Neuronal stem cell (in vitro differentiated cells): ENCODE measurements at places on chromosomes 4 and X.

GRCh38 chrX:13752141-13752540, 17.6 kb downstream of the OFD1 start:
- peaks cover 6% of the 10 kb centered on the region for H3K36me3 ChIP-seq
- no peak overlapping the region for H3K4me3 ChIP-seq
- no peaks in the 10 kb centered on the region for H3K4me1 ChIP-seq

DNA sequence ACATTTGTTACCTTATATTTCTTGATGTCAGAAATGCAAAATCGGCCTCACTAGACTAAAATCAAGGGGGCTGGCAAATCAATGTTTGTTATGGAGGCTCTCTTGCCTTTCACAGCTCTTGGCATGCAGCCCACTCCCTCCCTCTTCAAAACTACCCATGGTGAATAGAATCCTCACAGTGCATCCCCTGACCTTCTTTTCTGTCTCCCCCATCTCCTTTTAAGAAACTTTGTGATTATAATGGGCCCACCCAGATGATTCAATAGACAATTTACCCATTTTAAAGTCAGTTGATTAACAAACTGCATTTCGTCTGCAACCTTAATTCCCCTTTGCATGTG, 184.0 kb downstream of the PCDH7 start:
- DNase-seq = no peak
- no peaks in the 10 kb centered on the region for H3K4me1 ChIP-seq
- H3K36me3 ChIP-seq = no peaks in the 10 kb centered on the region
- no peak overlapping the region for H3K4me3 ChIP-seq
- no peak overlapping the region for H3K27ac ChIP-seq
- no peaks in the 10 kb centered on the region for H3K27me3 ChIP-seq

GRCh38 chrX:75151827-75152592, 4.1 kb downstream of the ABCB7 start:
- H3K27me3 ChIP-seq = no peaks in the 10 kb centered on the region
- H3K27ac ChIP-seq = no peak overlapping the region
- no peak overlapping the region for H3K4me3 ChIP-seq
- H3K4me1 ChIP-seq = no peaks in the 10 kb centered on the region

- no peaks in the 10 kb centered on the region for H3K27me3 ChIP-seq
- no peak for DNase-seq
- H3K4me3 ChIP-seq = no peak overlapping the region
- H3K36me3 ChIP-seq = no peaks in the 10 kb centered on the region
- no peak overlapping the region for H3K27ac ChIP-seq
These were observed 31.7 kb downstream of the RNF212 start for GRCh38 chr4:1081689-1082040.

DNA sequence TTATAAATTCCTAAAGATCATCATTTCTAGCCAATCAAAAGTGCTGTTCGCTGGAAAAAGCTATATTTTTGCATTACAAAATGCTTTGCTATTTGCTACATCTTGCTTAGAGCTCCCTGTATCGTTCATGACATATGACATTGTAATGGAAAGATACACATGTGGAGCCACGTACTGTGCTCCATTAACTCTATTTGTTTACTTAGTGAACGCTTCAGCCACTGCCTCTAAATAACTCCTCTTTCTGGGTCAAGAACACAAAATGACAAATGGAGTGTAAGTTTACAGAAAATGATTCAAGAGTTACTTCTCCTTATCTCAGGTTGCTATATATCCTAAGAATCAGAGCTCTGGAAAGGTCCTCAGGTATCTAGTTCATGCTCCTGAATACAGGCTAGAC, 329.1 kb upstream of the SMIM31 start:
- no peak for DNase-seq
- H3K4me3 ChIP-seq = no peak overlapping the region
- H3K27me3 ChIP-seq = no peaks in the 10 kb centered on the region
- H3K27ac ChIP-seq = no peak overlapping the region
- no peaks in the 10 kb centered on the region for H3K36me3 ChIP-seq

DNA sequence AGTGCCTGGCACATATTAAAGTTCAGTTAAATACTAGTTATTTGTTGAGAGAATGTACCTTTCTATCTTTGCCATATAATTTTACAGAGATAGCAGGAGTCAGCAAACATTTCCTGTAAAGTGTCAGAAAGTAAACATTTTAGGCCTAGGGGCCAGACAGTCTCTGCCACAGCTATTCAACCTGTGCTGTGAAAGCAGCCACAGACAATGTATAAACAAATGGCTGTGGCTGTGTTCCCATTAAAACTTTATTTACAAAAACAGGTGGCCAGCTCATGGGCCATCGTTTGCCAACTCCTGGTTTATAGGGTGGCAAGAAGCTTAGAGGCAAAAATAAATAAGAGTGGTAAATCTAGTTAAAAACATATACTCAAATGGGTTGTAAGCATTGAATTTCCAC, 34.0 kb upstream of the BRS3 start:
- peaks cover 7% of the 10 kb centered on the region for H3K27me3 ChIP-seq
- H3K4me3 ChIP-seq = no peak overlapping the region
- no peak for DNase-seq
- H3K27ac ChIP-seq = no peak overlapping the region
- H3K36me3 ChIP-seq = no peaks in the 10 kb centered on the region

DNA sequence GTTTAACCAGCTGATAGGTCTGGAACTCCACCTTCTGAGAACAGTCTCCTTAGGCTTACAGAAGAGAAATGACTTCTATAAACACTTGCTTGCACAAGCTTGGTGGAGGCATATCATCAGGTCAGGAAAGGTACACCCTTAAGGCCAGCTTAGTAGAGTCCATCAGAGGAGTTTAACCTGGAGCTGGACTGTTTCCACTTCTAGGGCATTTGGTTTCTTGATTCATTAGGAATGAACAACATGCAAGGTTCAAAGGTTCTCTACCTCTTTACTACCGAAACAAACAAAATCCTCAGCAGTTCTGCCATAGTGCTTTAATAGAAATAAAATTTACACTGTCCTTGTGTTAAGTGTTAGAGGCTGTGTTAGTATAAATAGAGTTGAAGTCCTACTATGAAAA, 171.4 kb upstream of the NPY2R start:
- no peak overlapping the region for H3K4me3 ChIP-seq
- H3K27me3 ChIP-seq = no peaks in the 10 kb centered on the region
- H3K36me3 ChIP-seq = no peaks in the 10 kb centered on the region
- no peak overlapping the region for H3K27ac ChIP-seq
- H3K4me1 ChIP-seq = no peaks in the 10 kb centered on the region
- no peak for DNase-seq

DNA sequence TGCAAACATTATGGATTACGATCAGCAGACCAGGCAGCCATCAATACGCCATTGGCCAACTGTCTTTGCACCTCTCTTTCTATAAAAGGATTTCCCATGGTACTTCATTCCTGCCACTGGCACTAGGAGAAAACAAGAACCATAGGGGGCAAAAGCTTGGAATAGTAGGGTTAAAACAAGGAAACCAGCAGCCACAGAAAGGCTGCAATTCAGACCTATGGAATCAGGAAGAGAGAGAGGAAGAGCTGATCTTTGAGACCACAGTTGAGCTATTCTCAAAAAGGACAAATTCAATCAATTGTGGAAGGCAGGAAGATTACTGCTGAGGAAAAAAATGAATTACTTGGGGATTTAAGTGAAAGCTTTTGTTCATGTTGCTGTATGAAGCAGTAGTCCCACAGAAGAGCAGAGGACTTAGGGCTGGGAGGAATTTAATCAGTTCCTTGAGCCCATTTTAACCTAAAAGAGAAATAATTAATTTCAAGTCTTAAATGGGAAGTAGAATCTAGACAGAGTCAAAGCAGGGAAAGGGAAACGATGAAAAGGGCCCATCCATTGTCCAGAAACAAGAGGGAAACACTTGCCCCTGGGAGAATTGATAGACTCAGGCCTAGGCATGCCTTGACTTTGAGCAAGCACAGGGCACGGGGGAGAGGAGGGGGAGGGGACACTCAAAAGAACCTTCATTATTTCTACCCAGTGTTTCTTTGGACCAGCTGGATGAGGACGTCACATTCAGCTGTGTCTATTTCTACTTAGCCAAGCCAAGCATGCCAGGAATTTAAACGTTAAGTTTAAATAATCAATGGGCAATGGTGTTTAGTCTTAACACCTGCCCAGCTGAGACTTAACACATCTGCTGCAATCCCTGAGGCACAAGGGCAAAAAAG, 50.7 kb downstream of the SCD5 start:
- H3K27me3 ChIP-seq = no peaks in the 10 kb centered on the region
- no peak overlapping the region for H3K4me3 ChIP-seq
- DNase-seq = no peak
- H3K4me1 ChIP-seq = peaks cover 13% of the 10 kb centered on the region
- no peaks in the 10 kb centered on the region for H3K36me3 ChIP-seq

GRCh38 chrX:16429406-16429805, 220.6 kb upstream of the S100G start:
- no peak overlapping the region for H3K27ac ChIP-seq
- H3K36me3 ChIP-seq = no peaks in the 10 kb centered on the region
- no peaks in the 10 kb centered on the region for H3K27me3 ChIP-seq
- H3K4me1 ChIP-seq = no peaks in the 10 kb centered on the region
- no peak overlapping the region for H3K4me3 ChIP-seq
- no peak for DNase-seq

DNA sequence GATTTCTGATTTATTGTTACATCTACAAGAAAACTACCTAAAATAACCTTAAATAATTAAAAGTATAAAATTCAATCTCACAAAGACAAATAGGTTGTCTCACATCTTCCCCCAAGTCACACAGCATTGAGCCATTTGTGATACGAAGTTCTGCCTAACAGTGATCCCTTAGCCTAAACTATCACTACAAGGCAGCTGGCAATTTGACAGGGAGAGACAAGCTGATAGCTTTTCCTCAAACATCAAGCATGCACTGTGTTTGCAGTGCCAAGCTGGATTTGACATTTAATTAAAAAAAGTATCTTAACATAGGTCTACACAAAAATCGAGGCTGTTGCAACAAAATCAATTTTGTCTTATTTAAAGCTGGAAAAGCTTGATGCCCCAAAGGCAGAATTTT, 464.7 kb upstream of the TRAM1L1 start:
- no peaks in the 10 kb centered on the region for H3K4me1 ChIP-seq
- H3K4me3 ChIP-seq = no peak overlapping the region
- H3K27ac ChIP-seq = no peak overlapping the region
- no peak for DNase-seq
- H3K36me3 ChIP-seq = no peaks in the 10 kb centered on the region
- H3K27me3 ChIP-seq = no peaks in the 10 kb centered on the region

GRCh38 chrX:19179389-19179788, 57.1 kb upstream of the ADGRG2 start:
- H3K36me3 ChIP-seq = no peaks in the 10 kb centered on the region
- DNase-seq = no peak
- H3K27ac ChIP-seq = no peak overlapping the region
- no peak overlapping the region for H3K4me3 ChIP-seq

GRCh38 chr4:2786794-2787229, 6.1 kb upstream of the SH3BP2 start:
- no peak for DNase-seq
- H3K36me3 ChIP-seq = no peaks in the 10 kb centered on the region
- no peak overlapping the region for H3K4me3 ChIP-seq
- no peak overlapping the region for H3K27ac ChIP-seq
- no peaks in the 10 kb centered on the region for H3K27me3 ChIP-seq
